Mesendoderm (in vitro differentiated cells): ENCODE measurements at places on chromosomes 6 and 20.

GRCh38 chr20:48295445-48295903, 510.2 kb upstream of the SULF2 start:
- peak; percentile 100 for DNase-seq

- no peak for DNase-seq
These were observed 262.8 kb downstream of the TBC1D7 start for GRCh38 chr6:13065581-13065980.

DNA sequence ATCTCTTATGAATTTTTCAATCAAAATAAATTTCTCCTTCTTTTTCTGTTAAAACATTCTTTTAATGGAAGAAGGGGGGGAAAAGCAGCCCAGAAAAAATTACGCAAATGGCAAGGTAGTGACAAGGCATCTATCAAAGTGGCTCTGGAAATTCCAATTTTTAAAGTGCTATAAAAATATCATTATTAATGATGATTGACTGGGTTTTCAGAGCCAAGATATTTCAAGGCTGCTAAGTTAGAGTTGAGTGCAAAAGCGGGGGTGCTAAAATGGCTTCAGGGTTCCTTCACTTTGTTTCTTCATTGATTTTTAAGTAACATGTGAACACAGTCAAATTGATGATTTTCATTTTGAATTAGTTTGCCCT, 171.6 kb upstream of the CITED2 start:
- no peak for DNase-seq

DNA sequence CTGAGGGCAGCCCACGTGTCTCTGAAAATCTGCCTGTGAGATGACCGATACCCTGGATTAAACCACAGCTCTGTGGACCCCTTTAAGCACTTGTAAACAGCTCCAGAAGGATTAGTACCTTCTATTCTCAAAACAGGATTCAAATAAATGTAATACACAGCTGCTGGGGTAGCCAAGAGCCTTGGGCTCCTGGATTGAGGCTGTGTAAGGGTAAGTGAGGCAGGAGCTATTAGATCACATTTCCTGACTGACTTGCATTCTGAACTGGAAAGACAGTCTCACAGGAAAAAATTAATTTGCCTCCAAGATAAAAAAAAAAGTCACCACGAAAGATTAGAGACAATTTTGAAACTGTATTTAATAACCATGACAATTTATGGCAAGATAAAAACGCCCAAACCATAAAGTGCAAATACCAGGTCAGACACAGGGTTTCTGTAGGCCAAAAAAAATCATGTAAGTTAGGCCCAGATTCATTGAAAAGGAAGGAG, 78.0 kb downstream of the TRMT11 start:
- DNase-seq, result no peak

DNA sequence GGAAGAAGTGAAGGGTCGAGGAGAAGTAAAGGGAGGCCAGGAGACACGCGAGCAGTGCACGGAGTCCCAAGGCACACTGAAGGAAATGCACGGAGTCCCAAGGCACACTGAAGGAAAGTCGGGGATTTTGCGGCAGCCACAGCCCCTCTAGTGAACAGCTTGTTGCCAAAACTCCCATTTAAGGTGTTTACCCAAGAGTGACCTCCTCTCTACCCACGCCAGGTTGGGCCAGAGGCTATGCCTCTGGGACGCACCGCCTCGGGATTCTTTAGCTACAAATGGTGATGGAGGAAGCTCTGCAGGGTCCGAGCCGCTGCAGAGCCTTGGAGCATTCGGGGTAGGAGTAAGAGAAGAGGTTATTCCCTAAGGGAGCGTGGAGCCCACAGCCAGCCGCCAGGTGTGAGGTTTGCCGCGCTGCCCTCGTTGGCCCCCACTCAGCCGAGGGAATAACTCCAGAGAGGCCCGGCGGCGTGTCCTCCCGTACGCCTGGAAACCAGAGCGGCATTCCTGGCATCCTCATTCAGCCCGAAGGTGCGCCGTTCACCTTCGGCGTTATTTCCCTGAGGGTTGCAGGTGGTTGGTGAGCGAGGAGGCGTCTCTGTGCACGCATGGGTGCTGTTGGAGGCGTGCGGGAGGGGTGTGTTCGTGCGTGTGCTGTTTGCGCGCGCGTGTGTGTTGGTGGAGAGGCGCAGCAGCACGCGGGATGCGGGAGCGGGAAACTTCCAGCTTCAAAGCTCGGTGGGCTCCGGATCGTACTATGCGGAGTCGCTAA, 3.4 kb upstream of the MAFB start:
- DNase-seq, result no peak

DNA sequence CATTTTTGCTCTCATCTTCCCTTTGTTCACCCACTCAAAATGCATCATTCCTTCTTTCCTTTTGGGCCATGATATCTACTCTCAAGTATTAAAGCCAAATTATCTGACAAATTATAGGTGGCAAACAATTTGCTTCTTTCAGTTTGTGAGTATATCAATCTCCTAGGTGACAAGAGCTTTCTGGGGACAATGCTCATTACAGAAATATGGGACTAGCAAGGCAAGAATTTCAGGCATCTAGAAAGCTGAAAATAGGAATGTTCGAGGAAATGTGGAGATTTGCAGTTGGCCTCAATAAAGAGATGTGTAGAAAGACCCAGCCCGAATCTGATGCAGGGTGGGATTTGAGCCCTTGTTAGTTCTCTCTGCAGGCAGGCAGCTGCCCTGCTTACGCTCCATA, 71.8 kb downstream of the ALDH8A1 start:
- DNase-seq, result peak; percentile 35

GRCh38 chr20:61881416-61881815, 184.3 kb downstream of the TAF4 start:
- DNase-seq, result no peak

DNA sequence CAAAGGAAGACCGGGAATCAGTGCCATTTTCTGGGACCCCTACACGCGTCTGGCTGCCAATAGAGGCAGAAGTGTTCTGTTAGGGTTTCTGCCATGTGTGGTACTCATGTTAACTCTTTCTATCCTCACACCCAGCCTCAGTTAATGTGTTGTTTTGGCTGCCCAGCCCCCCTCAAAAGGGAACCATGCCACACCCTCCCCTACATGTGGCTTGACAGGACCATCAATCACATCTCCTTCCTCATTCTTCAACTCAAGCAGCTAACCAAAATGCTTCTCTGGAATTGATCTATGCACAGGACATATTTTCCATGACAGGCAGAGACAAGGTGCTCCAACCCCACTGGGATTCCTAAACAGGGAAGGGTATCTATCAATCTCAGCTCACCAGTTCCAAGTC, 22.0 kb downstream of the AHCY start:
- DNase-seq, result no peak

- no peak for DNase-seq
These were observed 131.1 kb downstream of the VEGFA start for GRCh38 chr6:43900916-43901732.

- no peak for DNase-seq
These were observed 11.5 kb downstream of the SLC4A11 start for GRCh38 chr20:3227506-3227905.

- DNase-seq, result no peak
These were observed 26.5 kb upstream of the ABT1 start for GRCh38 chr6:26570027-26570809.

DNA sequence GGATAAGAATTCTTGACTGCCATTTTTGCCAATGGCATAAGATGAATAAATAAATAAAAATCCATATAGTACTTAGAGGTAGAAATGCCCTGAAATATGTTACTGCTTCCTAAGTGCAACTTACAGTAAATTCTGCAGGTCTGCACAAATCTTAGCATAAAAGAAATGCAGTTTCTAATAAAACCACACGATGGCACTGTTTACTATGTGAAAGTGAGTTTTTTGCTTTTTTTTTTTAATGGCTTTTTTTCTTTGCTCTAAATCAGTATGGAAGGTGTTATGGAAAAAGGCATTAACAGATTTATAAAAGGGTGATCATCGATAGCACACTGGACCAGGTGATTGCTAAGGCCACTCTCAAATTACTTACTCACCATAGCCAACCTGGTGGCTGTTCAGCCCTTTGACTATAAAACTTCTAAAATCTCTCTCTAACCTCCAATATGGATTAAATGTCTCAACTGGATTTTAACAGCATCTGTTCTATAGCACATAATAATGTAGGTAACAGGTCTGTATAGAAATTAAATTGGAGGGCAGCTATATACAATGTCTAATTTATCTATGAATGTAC, 45.8 kb downstream of the AHI1 start:
- peak; percentile 37 for DNase-seq

DNA sequence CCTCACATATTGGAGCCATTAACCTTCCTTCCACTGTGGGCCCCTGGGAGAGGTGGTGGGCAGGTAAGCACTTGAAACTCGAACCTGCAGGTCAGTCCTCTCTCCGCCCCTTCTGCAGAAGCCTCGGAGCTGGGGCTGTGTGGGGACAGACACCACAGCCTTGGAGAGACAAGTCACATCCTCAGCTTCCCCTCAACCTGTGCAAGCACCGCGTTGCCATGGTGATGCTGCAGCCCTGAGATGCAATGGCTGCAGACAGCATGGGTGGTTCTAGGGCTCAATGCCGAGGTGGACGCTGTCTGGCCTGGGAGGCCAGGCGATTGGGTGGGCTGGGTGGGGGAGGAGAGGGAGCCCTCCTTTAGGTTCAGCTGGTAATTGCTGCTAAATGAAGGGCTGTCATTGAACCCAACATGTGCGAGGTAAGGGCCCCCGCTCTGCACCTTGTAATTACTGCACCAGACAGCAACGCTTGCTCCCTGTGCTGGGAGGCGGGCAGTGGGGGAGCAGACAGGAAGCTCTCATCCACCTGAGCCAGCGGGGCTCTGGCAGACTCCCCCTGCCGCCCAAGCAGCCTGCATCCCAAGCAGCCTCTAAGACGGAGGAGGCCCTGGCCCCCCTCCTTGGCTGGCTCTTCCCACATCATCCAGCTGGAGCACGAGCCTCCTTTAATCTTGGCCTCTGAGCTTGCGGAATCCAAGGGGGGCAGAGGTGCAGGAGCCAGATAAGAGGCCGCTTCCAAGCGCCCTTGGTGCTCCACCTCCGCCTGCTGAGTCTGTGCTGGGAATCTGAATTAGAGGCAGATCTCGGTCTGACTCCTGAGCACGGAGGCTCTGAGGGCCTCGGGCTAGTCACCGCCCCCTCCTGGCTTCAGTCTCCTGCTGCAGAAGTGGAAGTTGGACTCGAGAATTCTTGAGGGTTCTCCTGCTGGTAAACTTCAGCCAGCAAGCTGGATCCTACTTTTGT, 39.8 kb upstream of the CDH22 start:
- peak; percentile 94 for DNase-seq

DNA sequence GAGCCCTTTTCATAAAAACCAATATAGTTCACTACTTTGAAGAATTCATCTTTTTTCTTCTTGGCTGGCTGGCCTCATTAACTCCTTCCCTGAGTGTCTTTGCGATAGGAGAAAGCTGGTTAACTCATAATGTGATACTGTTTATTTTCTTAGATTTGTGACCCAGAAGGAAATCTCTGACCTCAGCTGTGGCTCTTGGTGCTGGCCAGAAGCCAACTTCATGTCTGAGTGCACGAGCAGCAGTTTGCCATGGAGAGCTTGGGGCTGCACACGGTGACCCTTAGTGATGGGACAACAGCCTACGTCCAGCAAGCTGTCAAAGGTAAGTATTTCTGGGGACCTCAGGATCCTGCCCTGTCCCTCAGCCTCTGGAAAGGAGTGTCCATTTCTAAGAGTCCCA, 16.7 kb upstream of the DEF6 start:
- DNase-seq, result no peak

DNA sequence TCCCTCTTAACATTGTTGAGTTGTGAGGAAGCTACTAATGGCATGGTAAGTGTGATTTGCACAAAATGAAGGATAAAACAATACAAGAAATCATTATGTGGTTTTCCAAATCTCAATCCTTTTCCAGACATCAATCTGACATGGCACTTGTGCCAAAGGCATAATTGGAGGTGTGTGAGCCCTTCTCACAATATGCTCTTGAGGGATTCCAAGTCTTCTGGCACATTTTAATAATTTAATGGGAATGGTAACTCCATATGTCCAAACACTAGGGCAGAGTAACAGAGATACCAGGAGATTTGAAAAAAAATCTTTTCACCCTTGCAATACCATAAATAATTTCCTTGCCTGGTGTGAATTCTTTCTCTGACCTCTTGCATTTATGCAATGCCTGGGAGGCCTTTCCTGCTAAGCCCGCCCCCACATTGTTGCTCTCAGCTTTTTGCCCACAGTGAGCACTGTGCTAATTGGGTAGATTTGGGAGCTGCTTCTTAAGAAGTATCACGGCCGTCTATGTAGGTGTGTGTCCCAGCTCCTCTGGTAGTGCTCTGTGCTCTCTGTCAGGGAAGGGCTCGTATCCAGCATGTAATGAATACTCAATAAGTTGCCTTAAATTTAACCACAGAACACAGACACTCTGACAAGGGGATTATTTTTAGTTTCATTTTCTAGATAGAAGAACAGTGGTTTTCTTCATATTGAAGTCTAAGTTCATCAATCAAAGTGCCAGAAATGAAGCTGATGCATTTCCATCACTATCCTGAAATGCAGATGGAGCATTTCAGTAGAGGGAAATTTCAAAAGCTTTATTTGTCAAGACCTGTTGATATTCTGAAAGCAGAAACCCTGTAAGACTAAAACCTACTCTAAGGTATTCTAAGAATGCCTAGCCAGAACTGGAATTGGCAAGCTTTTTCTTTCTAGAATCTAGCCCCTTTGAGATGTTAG, 54.4 kb upstream of the CEP85L start:
- peak; percentile 94 for DNase-seq

DNA sequence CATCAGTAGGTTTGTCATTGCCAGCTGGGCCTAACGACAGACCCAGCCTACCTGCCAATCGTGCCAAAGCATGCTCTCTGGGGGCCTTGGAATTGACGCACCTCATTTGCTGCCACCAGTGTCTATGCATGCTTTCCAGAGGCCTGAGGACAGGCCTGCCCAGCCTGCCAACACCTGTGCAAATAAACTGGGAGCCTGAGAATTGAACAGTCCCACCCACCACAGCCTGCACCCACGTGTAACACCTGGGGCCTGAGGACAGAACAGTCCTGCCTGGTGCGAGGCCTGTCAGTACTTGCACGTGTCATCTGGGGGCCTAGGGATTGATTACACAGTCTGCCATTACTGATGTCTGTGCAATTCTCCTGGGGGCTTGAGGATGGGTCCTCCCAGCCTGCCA, 6.2 kb upstream of the RNF217 start:
- no peak for DNase-seq

DNA sequence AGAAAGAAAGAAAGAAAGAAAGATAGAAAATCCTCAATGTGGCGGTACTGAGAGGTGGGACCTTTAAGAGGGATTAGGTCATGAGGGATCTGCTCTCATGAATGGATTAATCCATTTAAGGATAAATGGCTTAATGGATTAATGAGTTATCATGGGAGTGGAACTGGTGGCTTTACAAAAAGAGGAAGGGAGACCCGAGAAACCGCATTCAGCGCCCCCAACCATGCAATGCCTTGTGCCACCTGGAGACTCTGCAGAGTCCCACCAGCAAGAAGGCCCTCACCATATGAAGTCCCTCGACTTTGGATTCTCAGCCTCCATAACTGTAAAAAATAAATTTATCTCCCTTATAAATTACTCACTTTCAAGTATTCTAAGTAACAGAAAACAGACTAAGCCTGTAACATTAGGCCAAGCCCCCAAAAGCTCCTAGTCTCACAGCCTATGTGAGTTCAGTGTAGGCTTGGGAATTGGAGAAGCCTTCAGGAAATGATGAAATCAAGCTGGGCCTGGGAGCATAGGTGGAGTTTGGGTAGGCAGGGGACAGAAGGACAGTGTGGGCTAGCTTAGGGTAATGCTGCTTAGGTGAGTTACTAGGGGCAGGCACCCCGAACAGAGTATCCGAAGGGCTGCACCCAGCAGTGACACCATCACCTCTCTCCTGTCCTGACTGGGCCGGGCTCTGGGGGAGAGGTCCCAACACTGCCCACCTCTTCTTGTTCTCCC, 36.2 kb upstream of the RNF24 start:
- no peak for DNase-seq

- DNase-seq, result no peak
These were observed 22.3 kb upstream of the UNC93A start for GRCh38 chr6:167268683-167269280.
